ENCODE measurements at places on chromosomes 6 and 20.

- no peak for DNase-seq
Measured at GRCh38 chr20:46723039-46723438, 13.6 kb downstream of the SLC2A10 start.

- no peak for DNase-seq
Measured at GRCh38 chr6:46648869-46649492, 3.6 kb downstream of the CYP39A1 start.

- DNase-seq = no peak
Measured at GRCh38 chr20:17941087-17941825, 27.3 kb downstream of the SNX5 start.

DNA sequence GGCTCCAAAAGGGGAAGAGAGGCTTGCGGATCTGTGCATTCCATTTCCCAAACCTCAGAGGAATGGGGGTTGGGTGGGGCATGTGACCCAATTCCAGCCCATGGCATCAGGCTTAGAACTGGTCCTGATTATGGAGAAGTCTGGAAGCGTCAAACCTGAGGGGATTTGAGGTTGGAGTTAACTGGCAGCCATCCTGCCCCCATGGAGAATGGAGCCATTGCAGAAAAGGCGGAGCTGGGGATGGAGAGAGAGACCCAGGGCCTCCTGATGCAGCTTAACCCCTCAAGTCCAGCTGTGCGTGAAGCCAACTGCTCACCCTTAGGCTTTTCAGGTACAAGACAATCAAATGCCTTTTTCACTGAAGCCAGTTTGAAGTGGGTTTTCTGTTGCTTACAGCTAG lies 9.9 kb upstream of the SDCBP2 start:
- no peak for DNase-seq

DNA sequence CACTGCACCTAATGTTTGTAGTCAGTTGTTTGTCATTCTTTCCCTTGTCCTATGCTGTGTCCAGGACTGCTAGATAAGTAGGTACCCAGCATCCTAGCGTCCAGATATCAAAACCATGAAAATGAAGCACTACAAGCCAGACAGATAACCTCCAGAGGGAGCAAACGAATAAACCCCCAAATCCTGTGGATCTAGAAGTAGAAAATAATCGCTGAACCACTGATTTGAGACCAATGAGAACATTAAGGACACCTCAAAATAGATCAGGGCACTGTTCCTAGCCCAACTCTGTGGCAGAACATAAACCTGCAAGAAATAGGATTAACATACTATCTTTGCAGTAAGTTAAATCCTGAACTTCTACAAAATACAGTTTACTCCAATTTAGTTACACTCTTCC lies 1.1 kb upstream of the KLHL32 start:
- DNase-seq = no peak

Measured in astrocyte (in vitro differentiated cells and primary cell).